PC-3 (cell line): ENCODE measurements at places on chromosomes 4 and X. TPM values are rescaled to one million over a fixed set of nuclear protein-coding genes. Genes with fewer than 3 reads are reported as not detected.

GRCh38 chr4:12966726-12967125 lies 517.4 kb downstream of the RAB28 start:
- no peaks in the 10 kb centered on the region for H3K4me1 ChIP-seq
- H3K4me3 ChIP-seq, result no peak overlapping the region
- no peaks in the 10 kb centered on the region for H3K36me3 ChIP-seq
- DNase-seq, result no peak
- no peaks in the 10 kb centered on the region for H3K27me3 ChIP-seq

GRCh38 chr4:150082241-150082640 lies 4.0 kb downstream of the DCLK2 start:
- H3K27me3 ChIP-seq, result no peaks in the 10 kb centered on the region
- H3K4me3 ChIP-seq, result no peak overlapping the region
- no peaks in the 10 kb centered on the region for H3K36me3 ChIP-seq
- no peak for DNase-seq

DNA sequence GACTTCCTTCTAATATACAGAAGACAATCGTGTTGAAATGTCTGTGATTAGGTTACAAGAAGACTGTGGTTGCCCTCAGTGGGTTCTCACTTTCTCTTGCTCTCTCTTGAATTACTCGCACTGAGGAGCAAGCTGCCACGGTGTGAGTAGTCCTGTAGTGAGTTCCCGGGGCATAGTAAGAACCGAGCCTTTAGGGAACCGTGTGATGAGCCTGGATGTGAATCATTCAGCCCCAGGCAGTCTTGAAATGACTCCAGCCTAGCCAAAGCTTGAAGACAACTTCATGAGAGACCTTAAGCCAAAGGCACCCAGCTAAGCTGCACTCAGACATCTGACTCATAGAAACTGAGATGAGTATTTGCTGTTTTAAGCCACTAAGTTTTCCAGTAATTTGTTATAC lies 292.7 kb downstream of the SPOCK3 start:
- H3K4me1 ChIP-seq, result peaks cover 4% of the 10 kb centered on the region; the same call in 1 of the 2 replicates
- H3K27me3 ChIP-seq, result no peaks in the 10 kb centered on the region
- DNase-seq, result peak; percentile 89
- peak overlapping the region; percentile 63 for H3K27ac ChIP-seq

DNA sequence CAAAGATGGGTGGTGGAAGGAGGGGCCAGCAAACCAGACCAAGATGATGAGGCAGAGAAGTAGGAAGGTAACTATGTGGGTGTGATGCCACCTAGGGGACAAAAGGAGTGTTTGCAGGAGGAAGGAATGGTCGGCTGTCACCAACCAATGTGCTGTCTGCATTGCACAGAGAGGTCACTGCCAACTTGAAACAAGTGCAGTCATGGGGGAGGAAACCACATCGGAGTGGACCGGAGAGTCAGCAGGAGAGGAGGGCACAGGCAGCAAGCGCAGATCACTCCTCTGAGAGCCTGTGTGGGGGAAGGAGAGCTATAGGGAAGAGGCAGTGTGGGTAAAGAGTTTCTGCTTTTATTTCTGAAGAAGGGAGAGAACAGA lies 38.5 kb upstream of the FGFBP2 start:
- H3K36me3 ChIP-seq, result no peaks in the 10 kb centered on the region
- no peaks in the 10 kb centered on the region for H3K27me3 ChIP-seq
- H3K27ac ChIP-seq, result no peak overlapping the region
- no peaks in the 10 kb centered on the region for H3K4me1 ChIP-seq
- no peak overlapping the region for H3K4me3 ChIP-seq
- DNase-seq, result peak; percentile 75

- H3K4me1 ChIP-seq, result no peaks in the 10 kb centered on the region
- no peaks in the 10 kb centered on the region for H3K27me3 ChIP-seq
- H3K27ac ChIP-seq, result no peak overlapping the region
- no peak for DNase-seq
Observed at GRCh38 chr4:177191586-177191985, 118.1 kb upstream of the NEIL3 start.

- H3K4me1 ChIP-seq, result no peaks in the 10 kb centered on the region
- no peak overlapping the region for H3K4me3 ChIP-seq
- H3K27me3 ChIP-seq, result no peaks in the 10 kb centered on the region
- H3K36me3 ChIP-seq, result no peaks in the 10 kb centered on the region
- no peak for DNase-seq
- H3K27ac ChIP-seq, result no peak overlapping the region
Observed at GRCh38 chr4:119244344-119244743, 31.8 kb downstream of the USP53 start.

DNA sequence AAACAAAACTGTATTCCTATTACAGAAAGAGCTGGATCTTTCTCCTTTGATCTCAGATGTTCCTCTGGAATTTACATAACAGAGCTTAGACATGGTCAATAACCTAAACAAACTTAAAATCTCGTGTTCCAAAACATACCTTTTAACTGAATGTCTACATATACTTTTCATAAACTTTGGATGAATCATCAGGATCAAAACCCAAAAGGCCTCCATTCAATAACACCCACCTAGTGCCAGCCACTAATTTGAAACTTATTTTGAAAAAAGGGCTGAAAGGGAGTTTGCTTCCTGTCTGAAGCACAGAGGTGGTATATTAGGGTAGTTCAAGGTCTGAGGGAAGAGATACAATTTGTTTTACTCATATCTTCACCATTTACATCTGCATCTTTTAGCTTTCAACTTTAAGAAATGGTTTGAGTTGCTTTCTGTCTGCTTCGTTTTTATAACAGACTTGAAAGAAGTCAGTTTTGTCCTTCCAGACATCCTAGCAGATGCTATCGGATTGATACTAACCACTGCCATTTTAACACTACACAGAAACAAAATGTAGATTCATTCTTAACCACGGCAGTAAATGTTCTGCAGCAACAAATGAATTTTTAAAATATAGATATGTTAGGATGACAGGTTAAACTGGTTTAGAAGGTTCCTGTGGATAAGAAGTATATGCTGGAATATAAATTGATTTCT lies 242.8 kb upstream of the DKK2 start:
- H3K36me3 ChIP-seq, result no peaks in the 10 kb centered on the region
- no peak overlapping the region for H3K4me3 ChIP-seq
- H3K27ac ChIP-seq, result no peak overlapping the region
- H3K4me1 ChIP-seq, result peaks cover 8% of the 10 kb centered on the region; the same call in 1 of the 2 replicates

DNA sequence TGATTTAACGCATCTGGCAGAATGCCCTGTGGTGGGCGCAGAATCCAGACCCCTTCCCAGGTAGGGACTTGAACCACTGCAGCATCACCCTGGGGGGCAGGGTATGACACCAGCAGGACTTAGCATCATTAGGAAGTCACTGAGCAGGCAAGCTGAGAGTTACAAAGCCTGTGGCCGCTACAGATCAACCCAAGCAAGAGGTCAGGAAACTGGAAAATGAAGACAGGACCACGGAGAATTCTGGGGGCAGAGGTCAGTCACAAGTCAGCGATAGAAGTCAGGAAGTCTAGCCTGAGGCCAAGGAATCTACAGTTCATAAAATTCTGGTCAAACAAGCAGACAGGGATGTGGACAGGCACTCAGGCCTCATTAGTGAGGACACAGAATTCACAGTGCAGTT lies 108.4 kb downstream of the CHIC2 start:
- no peak overlapping the region for H3K4me3 ChIP-seq
- H3K27ac ChIP-seq, result no peak overlapping the region
- H3K36me3 ChIP-seq, result no peaks in the 10 kb centered on the region
- H3K4me1 ChIP-seq, result no peaks in the 10 kb centered on the region

- no peaks in the 10 kb centered on the region for H3K27me3 ChIP-seq
- no peak for DNase-seq
- no peaks in the 10 kb centered on the region for H3K36me3 ChIP-seq
- H3K4me1 ChIP-seq, result peaks cover 28% of the 10 kb centered on the region
- no peak overlapping the region for H3K4me3 ChIP-seq
Observed at GRCh38 chr4:119210775-119211174, 1.7 kb upstream of the USP53 start.

GRCh38 chrX:37380924-37381323 lies 31.8 kb downstream of the PRRG1 start:
- no peaks in the 10 kb centered on the region for H3K36me3 ChIP-seq
- 0 out of 2 replicates have a peak overlapping the region, but pooled peaks have one; percentile 19 for H3K27ac ChIP-seq
- peaks cover 25% of the 10 kb centered on the region for H3K4me1 ChIP-seq
- peak; percentile 94 for DNase-seq
- no peaks in the 10 kb centered on the region for H3K27me3 ChIP-seq

DNA sequence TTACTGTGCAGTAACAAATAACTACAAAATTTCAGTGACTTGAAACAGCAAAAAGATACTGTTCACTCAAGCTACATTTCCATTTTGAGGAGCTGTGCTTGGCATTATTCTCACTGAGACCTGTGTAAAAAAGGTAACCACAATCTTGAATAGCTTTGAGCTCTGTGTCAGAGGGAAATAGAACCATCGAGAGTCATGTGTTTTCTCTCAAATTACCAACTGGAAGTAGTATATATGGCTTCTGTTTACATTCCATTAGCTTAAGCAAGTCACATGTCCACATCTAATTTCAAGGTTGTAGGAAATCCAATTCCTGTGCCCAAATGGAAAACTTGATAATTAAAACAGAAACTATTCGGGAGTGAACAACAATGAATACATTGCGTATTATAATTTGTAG lies 82.9 kb upstream of the BANK1 start:
- peaks cover 17% of the 10 kb centered on the region for H3K4me1 ChIP-seq
- no peaks in the 10 kb centered on the region for H3K27me3 ChIP-seq
- H3K36me3 ChIP-seq, result peaks cover 4% of the 10 kb centered on the region; the same call in 1 of the 2 replicates
- no peak overlapping the region for H3K4me3 ChIP-seq
- no peak for DNase-seq

TMPRSS11F gene
- total RNA-seq, result not detected in 2 replicates

MAGEB10 gene
- not detected in 2 replicates for total RNA-seq

BEX5 gene
- 0.18 TPM in 1 of 2 replicates, not detected in the other for total RNA-seq

SPRY1 gene
- 26.4 and 30.6 TPM in 2 replicates for total RNA-seq

HTR2C gene
- total RNA-seq, result 0.07 and 0.12 TPM in 2 replicates

PDGFC gene
- total RNA-seq, result 16.8 and 23.0 TPM in 2 replicates

VCX gene
- 0.26 TPM in 1 of 2 replicates, not detected in the other for total RNA-seq

CXorf58 gene
- not detected in 2 replicates for total RNA-seq

CYLC1 gene
- total RNA-seq, result not detected in 2 replicates

SLC26A1 gene
- total RNA-seq, result 0.52 TPM in 1 of 2 replicates, not detected in the other
